Peyer's patch (tissue), 4 donors: ENCODE measurements at places on chromosomes 3 and 15. TPM values are rescaled to one million over a fixed set of nuclear protein-coding genes. Genes with fewer than 3 reads are reported as not detected.

Gene ABHD10
- total RNA-seq, result 15.3 TPM

Gene CSTA
- total RNA-seq, result not detected

Gene CHDH
- 126 TPM for total RNA-seq

Gene GALNT15
- total RNA-seq, result 18.6 TPM

Gene ADGRG7
- 54.9 TPM for total RNA-seq

Gene OXNAD1
- total RNA-seq, result 45.4 TPM

Gene GOLGA8J
- not detected for total RNA-seq

Gene GOLGA6L7
- not detected for total RNA-seq

GRCh38 chr3:150581174-150581573 is 21.9 kb upstream of the SELENOT start:
- no peaks in the 10 kb centered on the region for H3K27me3 ChIP-seq
- H3K4me3 ChIP-seq, result no peak overlapping the region
- H3K27ac ChIP-seq, result no peak overlapping the region
- DNase-seq, result no peak
- H3K36me3 ChIP-seq, result peaks cover 74% of the 10 kb centered on the region

DNA sequence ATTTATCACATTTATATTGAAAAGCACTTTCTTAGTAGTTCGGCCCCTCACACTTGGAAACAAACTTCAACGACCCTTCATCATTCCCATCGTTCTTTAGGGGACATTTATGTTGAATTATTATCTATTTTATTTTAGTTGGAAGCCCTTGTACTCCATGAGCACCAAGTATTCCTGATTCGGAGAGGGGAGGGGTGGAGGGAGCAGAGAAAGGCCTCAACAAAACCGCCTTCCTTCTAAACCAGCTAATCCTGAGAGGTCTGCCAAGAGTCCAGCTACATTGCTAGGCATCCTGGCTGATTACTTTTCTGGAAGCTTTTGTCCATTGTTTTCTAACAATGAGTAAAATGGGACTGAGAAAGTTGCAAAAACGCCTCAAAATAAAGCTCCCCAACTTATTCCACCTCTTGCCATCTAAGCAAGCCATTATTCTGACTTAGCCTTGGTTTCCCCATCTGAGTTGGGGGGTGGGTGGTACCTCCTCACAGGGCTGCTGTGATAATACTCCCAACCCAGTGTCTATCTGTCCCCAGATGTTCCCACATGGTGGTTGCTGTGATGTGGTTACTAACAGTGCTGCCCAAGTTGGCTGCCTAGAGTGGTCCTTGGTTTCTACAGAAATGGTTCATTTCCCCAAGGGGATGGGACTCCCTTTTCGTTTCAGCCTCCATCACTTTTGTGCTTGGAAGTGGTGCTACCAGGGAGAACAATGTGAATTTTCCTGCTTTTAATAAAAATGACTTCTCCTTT is 1.2 kb upstream of the TMEM158 start:
- DNase-seq, result no peak
- no peaks in the 10 kb centered on the region for H3K36me3 ChIP-seq
- H3K27ac ChIP-seq, result no peak overlapping the region
- no peak overlapping the region for H3K4me3 ChIP-seq
- peaks cover 13% of the 10 kb centered on the region for H3K27me3 ChIP-seq

DNA sequence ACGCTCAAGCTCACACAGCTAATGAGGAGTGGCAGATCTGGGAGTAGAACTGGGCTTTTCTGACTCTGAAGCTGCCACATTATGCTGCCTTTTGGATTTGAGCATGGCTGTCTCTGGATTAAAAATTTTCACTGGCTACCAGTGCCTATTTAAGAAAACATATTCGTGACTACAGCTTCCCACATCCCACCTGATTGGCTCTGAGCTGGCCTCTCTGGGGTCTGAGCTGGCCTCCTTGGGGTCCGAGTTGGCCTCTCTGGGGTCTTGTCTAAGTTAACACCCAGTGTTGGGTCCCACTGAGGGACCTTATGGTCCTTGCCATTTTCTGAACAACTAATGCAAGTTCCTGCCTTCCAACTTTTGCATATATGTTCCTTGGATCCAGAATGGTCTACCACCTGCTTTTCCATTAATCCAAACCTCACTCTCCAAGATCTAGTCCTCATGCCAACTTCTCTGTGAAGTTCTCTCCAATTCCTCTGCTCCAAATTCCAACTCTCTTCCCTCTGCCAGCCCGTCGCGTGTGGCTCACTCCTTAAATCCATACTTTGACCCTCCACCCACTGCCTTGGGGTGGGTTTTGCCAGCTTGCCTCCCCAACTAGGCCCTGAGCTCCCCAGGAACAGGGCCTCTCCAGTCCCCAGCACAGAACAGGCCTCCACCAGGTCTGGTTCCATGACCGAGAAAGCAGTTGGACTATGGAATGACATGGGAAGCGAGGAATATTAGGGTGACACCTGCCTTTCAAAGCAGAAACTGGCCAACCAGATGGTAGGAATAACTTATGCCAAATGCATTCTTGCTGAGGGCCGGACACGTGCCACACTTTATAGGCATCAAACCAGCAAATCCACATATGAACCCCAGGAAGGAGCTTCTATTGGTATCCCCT is 42.5 kb downstream of the ATP2B2 start:
- DNase-seq, result no peak
- no peak overlapping the region for H3K27ac ChIP-seq
- H3K4me3 ChIP-seq, result no peak overlapping the region
- H3K36me3 ChIP-seq, result no peaks in the 10 kb centered on the region
- H3K4me1 ChIP-seq, result no peaks in the 10 kb centered on the region

- no peaks in the 10 kb centered on the region for H3K27me3 ChIP-seq
- no peak overlapping the region for H3K4me3 ChIP-seq
- no peak overlapping the region for H3K27ac ChIP-seq
These were observed 199.8 kb upstream of the TLE3 start for GRCh38 chr15:70297465-70298058.

DNA sequence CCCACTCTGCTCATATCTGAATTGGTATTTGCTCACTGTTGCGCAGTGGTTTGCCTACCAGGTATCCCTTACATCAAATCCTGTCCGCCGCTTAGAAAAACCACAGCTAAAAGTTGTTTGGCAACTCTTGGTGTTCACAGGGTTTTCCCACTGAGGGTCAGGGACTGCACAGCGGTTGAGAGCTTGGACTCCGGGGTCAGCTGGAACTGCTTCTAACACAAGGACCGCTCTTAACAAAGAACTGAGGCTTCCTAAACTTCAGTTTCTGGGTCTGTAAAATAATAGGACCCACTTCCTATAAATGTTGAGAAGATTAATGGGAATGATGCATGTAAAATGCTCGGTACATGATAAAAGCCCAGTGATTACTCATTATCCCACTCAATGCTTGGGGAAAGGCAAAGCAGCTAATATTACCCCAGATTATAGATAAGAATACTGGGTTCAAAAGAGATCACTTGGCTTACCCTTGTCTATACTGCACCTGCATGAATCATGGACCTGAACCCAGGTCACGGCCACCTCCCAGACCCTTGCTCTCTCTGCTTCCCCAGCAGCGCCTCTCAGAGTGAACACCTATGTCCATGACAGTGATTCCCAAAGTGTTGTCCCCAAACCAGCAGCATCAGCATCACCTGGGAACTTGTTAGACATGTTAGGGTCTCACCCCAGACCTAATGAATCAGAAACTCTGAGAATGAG is 36.1 kb downstream of the LIPC start:
- H3K4me1 ChIP-seq, result no peaks in the 10 kb centered on the region
- H3K4me3 ChIP-seq, result no peak overlapping the region
- no peaks in the 10 kb centered on the region for H3K27me3 ChIP-seq
- H3K27ac ChIP-seq, result no peak overlapping the region
- no peaks in the 10 kb centered on the region for H3K36me3 ChIP-seq

GRCh38 chr15:47293466-47294162 is 423.7 kb upstream of the SEMA6D start:
- no peak overlapping the region for H3K27ac ChIP-seq
- H3K4me3 ChIP-seq, result no peak overlapping the region
- no peaks in the 10 kb centered on the region for H3K4me1 ChIP-seq
- peak; percentile 53 for DNase-seq
- H3K27me3 ChIP-seq, result no peaks in the 10 kb centered on the region

DNA sequence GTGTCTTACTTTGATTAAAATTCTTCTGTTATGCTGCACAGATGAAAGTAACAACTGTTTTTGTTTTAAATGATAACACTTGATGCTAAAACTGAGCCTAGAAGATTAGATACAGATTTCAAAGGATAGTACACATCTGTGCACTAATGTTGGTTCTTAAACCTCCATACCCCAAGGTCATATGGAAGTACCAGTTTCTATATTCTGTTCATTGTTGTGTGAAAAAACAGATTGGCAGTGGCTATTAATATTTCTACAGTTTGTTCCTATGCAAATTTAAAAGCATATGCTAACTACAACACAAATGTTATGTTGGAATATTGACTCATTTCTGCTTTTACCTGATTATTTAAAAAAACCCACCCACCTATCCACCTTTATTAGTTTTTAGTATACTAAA is 32.0 kb upstream of the GBE1 start:
- H3K4me3 ChIP-seq, result no peak overlapping the region
- no peaks in the 10 kb centered on the region for H3K4me1 ChIP-seq
- DNase-seq, result no peak
- no peaks in the 10 kb centered on the region for H3K27me3 ChIP-seq
- no peak overlapping the region for H3K27ac ChIP-seq

DNA sequence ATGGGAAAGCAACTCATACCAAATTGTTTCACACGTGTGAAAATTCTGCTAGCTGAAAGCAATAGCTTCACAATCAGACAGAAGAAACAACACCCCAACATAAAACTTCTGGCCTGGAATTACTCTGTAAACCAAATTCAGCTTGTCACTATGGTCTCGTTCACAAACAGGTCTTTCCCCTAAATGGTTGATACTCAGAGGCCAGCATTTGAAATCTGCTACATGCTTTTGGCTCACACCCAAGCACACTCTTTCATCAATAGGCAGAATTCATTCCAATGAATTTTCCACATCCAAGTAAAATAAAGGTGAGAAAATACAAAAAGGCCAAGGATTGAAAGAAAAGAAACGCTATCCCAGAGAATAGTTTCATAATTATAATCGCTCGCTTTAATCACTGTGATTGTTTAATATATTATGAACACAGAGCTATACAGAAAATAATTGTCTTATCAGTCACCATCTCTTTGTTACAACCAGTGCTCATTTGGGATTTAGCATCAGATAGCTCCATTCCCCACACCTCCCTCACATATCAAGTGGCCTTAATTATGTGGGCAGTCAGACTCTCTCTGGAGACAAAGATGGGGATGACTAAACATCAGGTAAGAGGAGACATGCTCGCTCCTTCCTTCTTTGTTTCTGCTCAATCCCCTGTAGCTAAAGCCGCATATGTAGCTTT is 503.8 kb upstream of the ARRDC4 start:
- no peak overlapping the region for H3K27ac ChIP-seq
- H3K4me1 ChIP-seq, result no peaks in the 10 kb centered on the region
- H3K27me3 ChIP-seq, result no peaks in the 10 kb centered on the region
- no peak overlapping the region for H3K4me3 ChIP-seq

DNA sequence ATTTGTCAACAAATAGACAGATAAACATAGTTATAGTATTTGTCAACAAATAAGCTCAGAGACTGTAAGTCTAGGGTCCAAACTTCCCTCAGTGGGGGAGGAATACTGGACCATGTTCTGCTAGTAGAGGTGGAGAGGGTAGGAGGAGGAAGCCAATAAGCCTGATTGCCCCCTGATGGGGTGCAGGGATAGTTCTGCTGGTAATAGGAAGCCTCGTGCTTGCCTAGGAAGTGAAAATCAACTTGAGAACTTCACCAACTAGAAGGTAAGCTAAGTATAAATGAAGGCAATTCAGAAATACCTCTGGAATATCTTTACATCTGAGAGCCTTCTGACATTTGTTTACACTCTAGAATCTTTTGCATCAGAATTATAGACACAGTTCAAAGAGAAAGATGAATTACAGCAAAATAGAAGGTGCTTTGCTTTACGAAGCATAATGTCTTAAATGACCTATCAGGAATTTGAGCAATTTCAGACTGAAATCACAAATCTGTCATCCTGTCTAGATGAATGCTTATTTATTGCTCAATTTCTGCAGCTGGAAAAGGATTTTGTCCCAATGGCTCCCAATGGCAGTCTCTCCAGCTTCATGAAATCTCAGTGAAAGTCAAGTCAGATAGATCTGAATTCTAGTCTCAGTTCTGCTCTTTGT is 225.6 kb upstream of the TBC1D5 start:
- H3K27me3 ChIP-seq, result no peaks in the 10 kb centered on the region
- H3K36me3 ChIP-seq, result no peaks in the 10 kb centered on the region
- H3K27ac ChIP-seq, result no peak overlapping the region

DNA sequence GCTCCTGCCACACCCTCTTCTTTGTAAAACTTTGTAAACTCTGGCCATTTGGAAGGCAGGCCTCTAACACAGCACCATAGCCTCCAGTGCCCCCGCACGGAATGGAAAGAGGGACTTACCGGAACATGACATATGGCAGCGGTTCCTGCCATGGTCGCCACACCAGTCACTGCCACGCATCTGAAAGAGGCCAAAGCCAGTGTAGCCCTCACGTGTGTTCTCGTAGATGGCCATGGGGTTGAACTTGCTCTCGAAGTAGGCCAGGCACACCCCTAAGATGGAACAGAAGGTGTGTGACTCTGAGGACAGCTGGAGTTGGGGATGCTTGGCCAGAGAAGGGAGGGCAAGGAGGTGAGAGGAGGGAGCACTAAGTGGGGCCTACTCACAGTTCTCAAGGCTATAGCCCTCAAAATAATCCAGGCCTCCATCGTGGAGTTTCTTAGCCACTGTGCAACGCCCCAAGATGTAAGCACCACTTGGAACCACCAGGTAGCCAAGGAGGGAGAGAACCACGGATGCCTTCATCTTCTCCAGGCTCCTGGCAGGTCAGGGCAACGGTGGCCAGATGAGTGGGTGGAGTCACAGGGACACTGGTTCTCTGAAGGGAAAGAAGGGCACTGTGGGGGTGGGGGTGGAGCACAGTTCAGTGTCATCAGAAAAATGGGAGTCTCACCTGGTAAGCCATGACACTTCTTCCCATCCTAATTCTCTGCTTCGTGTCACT is 3.5 kb downstream of the LYZL4 start:
- no peaks in the 10 kb centered on the region for H3K4me1 ChIP-seq
- H3K36me3 ChIP-seq, result no peaks in the 10 kb centered on the region
- no peak overlapping the region for H3K4me3 ChIP-seq

DNA sequence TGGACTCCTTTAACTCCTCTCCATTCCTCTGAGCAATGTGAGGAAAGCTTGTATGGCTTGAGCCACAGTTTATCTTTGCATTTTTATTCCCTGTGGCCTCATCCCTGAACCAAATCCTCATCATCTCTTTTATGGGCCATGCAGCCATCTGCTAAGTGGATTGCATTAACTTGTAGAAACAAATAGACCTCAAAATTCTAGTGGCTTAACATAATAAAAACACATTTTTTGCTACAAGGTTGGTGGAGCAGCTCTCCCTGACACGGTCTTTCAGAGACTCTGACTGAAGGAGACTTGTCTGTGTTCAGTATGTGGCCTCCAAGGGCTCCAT is 135.3 kb downstream of the RPL22L1 start:
- no peak overlapping the region for H3K27ac ChIP-seq
- no peaks in the 10 kb centered on the region for H3K4me1 ChIP-seq
- no peak for DNase-seq
- no peak overlapping the region for H3K4me3 ChIP-seq
- no peaks in the 10 kb centered on the region for H3K27me3 ChIP-seq
- no peaks in the 10 kb centered on the region for H3K36me3 ChIP-seq

GRCh38 chr15:67198157-67198754 is 56.2 kb downstream of the AAGAB start:
- H3K36me3 ChIP-seq, result no peaks in the 10 kb centered on the region
- H3K27ac ChIP-seq, result no peak overlapping the region
- H3K4me1 ChIP-seq, result no peaks in the 10 kb centered on the region
- H3K27me3 ChIP-seq, result no peaks in the 10 kb centered on the region
- no peak overlapping the region for H3K4me3 ChIP-seq
- DNase-seq, result no peak
